ENCODE measurements at places on chromosomes 2 and 18.

DNA sequence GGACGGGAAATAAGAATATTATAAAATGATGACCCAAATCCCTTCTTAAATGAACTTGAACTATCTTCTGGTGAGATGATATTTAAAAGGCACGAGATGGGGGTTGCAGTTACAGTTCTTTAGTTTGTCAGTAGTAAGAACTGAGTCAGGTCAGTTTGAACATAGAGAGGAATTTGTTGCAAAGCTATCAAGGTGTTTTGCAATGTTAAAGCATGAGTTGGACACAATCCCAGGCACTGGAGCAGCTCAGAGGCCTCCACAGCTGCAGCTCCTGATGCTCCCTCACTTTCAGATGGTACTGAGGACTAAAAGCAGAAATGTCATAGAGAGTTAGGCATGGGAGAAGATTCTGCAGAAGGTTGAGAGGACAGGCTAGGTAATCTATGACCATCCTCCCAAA, 236.0 kb downstream of the BCL2 start:
- DNase-seq, result no peak
- H3K4me1 ChIP-seq, result peaks cover 14% of the 10 kb centered on the region
- no peaks in the 10 kb centered on the region for H3K27me3 ChIP-seq
- H3K4me3 ChIP-seq, result no peak overlapping the region
- H3K36me3 ChIP-seq, result no peaks in the 10 kb centered on the region

DNA sequence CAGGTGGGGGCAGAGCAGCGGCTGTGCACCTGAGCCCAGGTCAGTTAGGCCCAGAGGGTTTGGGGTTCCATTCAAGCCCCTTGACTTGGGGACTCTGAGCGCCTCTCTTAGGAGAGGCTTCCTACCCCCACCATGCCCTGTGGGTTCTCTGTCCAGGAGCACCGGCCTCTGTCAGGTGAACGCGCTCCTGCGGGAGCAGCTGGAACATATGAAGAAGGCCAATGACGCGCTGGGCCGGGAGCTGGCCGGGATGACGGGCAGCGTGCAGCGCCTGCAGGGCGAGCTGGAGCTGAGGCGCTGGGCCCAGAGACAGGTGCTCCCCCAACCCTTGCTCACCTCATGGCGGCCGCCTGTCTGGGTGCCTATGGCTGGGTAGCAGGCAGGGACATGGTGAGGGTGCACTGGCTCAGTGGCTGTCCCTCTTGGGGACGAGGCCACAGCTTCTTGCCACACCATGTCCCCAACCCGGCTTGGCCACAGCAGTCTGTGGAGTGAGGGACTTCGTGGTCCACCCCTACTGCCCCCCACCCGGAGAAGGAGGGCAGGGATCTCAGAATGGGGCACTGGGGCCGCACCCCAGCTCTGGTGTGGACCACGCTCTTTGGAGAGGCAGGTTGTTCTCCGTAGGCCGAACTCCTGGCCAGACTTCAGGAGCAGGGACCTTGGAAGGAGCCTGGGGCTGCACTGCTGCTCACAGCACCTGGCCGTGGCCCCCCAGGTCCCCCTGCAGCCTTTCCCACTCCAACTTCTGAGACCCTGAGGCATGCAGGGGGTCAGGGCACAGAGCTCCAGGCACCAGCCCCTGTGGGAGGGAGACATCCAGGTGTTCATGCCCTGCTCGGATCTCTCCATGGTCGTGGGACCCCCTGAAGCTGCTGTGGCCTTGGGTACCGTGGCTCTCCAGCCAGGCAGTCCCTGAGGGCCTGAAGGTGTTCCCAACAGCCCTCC, 19.7 kb downstream of the CROCC2 start:
- no peak overlapping the region for H3K27ac ChIP-seq
- no peak overlapping the region for H3K4me3 ChIP-seq
- H3K4me1 ChIP-seq, result no peaks in the 10 kb centered on the region
- no peaks in the 10 kb centered on the region for H3K36me3 ChIP-seq
- no peaks in the 10 kb centered on the region for H3K27me3 ChIP-seq
- DNase-seq, result no peak

DNA sequence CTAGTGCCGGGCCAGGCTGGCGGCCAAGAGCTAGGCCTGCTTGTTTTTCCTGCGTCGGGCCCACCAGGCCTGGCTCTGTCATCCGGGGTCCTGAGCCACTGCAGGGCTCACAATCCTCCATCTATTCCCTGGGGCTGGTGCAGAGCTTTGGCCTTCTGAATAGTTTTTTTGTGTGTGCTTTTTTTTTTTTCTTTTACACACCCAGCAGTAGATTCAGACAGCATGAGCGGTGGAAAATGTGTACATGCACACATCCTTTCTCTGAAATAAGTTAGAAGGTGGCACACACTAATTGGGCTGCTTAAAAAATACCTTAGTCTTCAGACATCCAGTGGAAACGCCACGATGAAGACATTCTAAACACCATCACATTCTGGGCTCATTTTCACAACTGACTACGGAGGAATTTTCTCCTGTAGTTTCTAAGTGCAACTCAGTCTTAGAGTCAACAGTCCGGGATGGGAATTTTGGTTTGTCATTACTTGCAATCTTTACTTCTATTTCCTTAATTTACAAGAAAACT, 6.1 kb downstream of the ZFP36L2 start:
- H3K4me1 ChIP-seq, result peaks cover 52% of the 10 kb centered on the region
- no peak for DNase-seq
- H3K4me3 ChIP-seq, result peak overlapping the region; percentile 83
- peaks cover 47% of the 10 kb centered on the region for H3K36me3 ChIP-seq
- no peaks in the 10 kb centered on the region for H3K27me3 ChIP-seq

- peak overlapping the region; percentile 67 for H3K27ac ChIP-seq
- H3K4me3 ChIP-seq, result peak overlapping the region; percentile 38
- H3K27me3 ChIP-seq, result no peaks in the 10 kb centered on the region
- H3K36me3 ChIP-seq, result no peaks in the 10 kb centered on the region
- DNase-seq, result peak; percentile 69
Observed at GRCh38 chr2:136131484-136131960, 13.6 kb upstream of the CXCR4 start.

GRCh38 chr2:146623771-146624170, 1221.1 kb upstream of the ACVR2A start:
- no peaks in the 10 kb centered on the region for H3K36me3 ChIP-seq
- H3K4me3 ChIP-seq, result no peak overlapping the region
- H3K27ac ChIP-seq, result no peak overlapping the region
- no peak for DNase-seq

DNA sequence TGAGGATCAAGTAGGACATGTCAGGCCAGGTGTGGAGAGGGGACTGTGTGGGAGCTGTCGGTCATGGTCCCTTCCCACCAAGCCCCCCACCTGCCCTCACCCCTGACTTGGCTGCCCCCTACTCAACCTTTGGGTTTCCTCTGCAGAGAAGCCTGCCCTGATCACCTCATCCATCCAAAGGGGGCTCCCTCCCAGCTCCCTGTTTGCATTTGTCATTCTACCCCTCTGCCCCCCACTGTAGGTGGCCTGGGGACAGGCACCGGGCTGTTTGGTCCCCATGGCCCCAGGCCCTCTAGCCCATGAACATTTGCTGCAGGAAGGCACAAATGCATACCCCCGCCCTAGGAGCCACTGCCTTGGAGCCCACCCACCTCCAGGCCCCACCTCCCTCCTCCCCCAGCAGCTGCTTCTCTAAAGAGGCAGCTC, 115.0 kb downstream of the SMAD7 start:
- no peak for DNase-seq
- no peaks in the 10 kb centered on the region for H3K36me3 ChIP-seq
- no peak overlapping the region for H3K27ac ChIP-seq

- DNase-seq, result no peak
- H3K4me3 ChIP-seq, result no peak overlapping the region
- no peak overlapping the region for H3K27ac ChIP-seq
Observed at GRCh38 chr18:49276680-49277079, 183.8 kb downstream of the DYM start.

DNA sequence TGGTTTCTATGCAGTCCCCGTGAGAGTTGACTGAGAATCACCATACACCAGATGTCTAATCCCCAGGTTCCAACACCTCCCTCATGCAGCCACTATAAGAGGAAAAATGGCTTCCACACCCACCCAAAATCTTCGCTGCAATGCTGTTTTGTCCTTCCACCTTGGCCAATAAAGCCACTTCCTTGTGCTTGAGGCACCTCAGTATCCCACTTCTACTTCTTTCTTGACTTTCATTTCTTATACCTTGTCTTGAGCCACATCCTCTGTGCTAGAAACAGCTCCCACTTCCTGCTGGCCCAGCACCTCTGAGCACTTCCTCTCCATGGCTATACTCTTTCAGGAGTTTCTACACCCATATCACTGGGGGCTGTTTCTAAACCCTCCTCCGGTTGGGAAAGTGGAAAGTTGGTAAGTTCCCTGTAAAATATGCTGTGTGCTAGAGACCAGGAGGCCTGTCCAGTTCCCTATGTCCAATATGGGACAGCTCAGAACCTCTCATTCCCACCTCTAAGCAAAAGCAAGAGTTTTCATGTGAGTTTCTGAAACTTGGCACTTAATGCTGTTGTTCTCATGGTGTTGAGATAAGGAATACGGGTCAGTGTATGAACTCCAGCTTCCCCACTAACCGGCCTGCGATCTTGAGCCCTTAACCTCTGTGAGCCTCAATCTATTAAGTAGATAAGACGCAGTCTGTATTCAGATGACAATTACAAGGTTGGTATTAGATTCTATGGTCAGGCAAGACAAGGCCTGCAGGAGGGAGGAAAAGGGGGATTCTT, 209.1 kb upstream of the ID2 start:
- H3K36me3 ChIP-seq, result no peaks in the 10 kb centered on the region
- no peak overlapping the region for H3K4me3 ChIP-seq
- H3K4me1 ChIP-seq, result peaks cover 40% of the 10 kb centered on the region
- peak overlapping the region; percentile 74 for H3K27ac ChIP-seq

DNA sequence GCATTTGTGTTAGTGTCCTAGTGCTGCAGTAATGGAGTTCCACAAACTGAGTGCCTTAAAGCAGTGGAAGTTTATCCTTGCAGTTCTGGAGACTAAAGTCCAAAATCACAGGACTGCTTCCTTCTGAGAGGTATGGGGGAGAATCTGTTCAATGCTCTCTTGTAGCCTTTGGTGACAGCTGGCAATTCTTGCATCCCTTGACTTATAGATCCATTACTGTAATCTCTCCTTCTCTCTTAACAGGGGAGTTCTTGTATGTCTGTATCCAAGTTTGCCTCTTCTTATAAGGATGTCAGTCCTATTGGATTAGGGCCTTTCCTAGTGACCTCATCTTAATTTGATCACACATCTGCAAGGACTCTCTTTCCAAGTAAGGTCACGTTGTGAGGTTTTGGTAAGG, 69.9 kb downstream of the XRCC5 start:
- H3K4me3 ChIP-seq, result no peak overlapping the region
- H3K27me3 ChIP-seq, result no peaks in the 10 kb centered on the region
- H3K36me3 ChIP-seq, result peaks cover 95% of the 10 kb centered on the region
- H3K27ac ChIP-seq, result no peak overlapping the region
- no peak for DNase-seq

GRCh38 chr18:50870138-50870845, 8.6 kb upstream of the ME2 start:
- no peak overlapping the region for H3K4me3 ChIP-seq
- no peaks in the 10 kb centered on the region for H3K36me3 ChIP-seq
- no peaks in the 10 kb centered on the region for H3K27me3 ChIP-seq
- H3K4me1 ChIP-seq, result no peaks in the 10 kb centered on the region

- H3K4me3 ChIP-seq, result no peak overlapping the region
- peaks cover 2% of the 10 kb centered on the region for H3K27me3 ChIP-seq
- DNase-seq, result no peak
Observed at GRCh38 chr2:233341296-233341695, 13.0 kb upstream of the DGKD start.

DNA sequence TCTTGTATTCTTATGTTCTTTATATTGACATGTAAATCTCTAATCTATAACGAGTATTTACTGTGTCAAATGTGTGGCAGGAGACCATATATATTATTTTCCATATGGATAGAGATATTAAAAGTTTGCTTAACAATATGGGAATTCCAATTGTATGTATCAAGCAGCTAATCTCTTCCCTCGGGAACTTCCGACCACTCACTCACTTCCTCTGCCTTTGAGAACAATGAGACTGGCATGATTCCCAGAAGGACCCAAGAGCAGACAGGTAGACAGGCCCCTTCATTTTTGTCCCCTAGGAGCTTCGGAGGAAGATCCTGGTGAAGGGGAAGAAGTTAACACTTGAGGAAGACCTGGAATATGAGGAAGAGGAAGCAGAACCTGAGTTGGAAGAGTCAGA, 24.1 kb downstream of the PLCD4 start:
- H3K36me3 ChIP-seq, result peaks cover 29% of the 10 kb centered on the region
- H3K4me1 ChIP-seq, result no peaks in the 10 kb centered on the region
- DNase-seq, result no peak
- H3K27me3 ChIP-seq, result no peaks in the 10 kb centered on the region
- H3K27ac ChIP-seq, result no peak overlapping the region

GRCh38 chr2:71830497-71831192, 317.0 kb downstream of the CYP26B1 start:
- H3K4me3 ChIP-seq, result no peak overlapping the region
- H3K27me3 ChIP-seq, result no peaks in the 10 kb centered on the region
- H3K36me3 ChIP-seq, result no peaks in the 10 kb centered on the region
- H3K27ac ChIP-seq, result no peak overlapping the region

DNA sequence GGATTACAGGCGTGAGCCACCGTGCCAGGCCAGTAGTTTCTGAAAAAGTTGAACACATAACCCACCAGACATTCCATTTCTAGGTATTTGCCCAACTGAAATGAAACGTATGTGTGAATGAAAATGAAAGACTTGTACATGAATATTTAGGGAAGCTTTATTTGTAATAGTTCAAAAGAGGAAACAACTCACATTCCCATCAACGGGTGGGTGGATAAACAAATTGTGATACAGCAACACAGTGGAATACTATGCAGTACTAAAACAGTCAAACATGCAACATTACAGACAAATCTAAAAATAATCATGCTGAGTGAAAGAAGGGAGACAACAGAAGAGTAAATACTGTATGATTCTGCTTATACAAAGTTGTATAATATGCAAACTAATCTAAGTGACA, 46.8 kb downstream of the TMEM131 start:
- H3K27me3 ChIP-seq, result no peaks in the 10 kb centered on the region
- H3K4me1 ChIP-seq, result no peaks in the 10 kb centered on the region
- DNase-seq, result no peak
- no peaks in the 10 kb centered on the region for H3K36me3 ChIP-seq

DNA sequence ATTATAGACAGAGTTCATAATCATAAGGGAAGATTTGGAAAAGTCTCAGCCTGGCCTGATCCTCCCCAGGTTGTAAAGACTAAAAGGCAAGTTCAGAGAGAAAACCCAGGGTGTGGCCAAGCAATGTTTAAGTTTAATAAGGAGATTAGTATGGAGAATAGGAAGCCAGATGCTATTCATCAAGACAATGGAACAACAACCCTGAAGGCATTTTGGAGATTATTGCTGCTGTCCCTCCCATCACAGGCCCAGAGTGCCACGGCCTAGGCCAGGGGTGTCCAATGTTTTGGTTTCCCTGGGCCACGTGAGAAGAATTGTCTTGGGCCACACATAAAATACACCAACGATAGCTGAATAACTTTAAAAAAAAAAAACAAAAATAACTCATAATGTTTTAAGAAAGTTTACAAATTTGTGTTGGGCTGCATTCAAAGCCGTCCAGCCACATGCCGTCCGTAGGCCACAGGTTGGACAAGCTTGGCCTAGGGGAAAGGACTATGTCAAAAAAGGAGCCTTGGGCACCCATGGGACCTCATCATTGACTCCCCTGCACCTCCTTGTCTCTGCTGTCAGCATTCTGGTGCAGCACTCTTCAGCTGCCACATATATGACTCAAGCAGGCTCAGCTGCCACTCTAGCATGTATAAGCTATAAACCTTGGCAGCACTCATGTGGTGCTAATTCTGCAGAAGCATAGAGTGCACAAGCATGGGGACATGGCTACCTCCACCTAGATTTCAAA, 20.8 kb downstream of the DPP4 start:
- H3K27ac ChIP-seq, result no peak overlapping the region
- no peaks in the 10 kb centered on the region for H3K27me3 ChIP-seq
- H3K4me3 ChIP-seq, result no peak overlapping the region
- no peak for DNase-seq
- peaks cover 77% of the 10 kb centered on the region for H3K36me3 ChIP-seq
- peaks cover 7% of the 10 kb centered on the region for H3K4me1 ChIP-seq
